Lung (tissue), 17 donors: ENCODE measurements at places on chromosomes 11 and 22. TPM values are rescaled to one million over a fixed set of nuclear protein-coding genes. Genes with fewer than 3 reads are reported as not detected.

DNA sequence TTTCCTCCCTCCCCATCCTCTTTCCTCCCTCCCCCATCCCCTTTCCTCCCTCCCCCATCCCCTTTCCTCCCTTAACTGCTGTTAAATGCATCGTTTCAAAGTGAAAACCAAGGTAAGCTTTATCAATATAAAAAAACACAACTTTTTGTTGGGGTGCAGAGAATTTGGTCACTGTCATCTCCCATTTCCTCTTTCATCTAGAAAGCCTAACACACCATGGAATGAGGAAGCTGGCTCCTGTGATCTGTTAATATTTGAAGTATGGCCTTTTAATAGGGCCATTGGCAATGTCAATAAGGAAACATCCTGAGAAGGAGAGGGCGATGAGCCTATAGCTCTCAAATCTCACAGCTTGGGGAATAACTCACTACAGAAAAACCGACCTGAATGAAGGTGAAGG is 7.0 kb downstream of the EXPH5 start:
- H3K4me1 ChIP-seq = no peaks in the 10 kb centered on the region
- no peak overlapping the region for H3K4me3 ChIP-seq
- H3K36me3 ChIP-seq = no peaks in the 10 kb centered on the region
- no peaks in the 10 kb centered on the region for H3K27me3 ChIP-seq
- H3K27ac ChIP-seq = no peak overlapping the region

- H3K27ac ChIP-seq = no peak overlapping the region
- DNase-seq = no peak
- no peak overlapping the region for H3K4me3 ChIP-seq
- H3K36me3 ChIP-seq = no peaks in the 10 kb centered on the region
- H3K4me1 ChIP-seq = no peaks in the 10 kb centered on the region
These were observed 107.7 kb upstream of the POU2AF2 start for GRCh38 chr11:111137846-111138245.

DNA sequence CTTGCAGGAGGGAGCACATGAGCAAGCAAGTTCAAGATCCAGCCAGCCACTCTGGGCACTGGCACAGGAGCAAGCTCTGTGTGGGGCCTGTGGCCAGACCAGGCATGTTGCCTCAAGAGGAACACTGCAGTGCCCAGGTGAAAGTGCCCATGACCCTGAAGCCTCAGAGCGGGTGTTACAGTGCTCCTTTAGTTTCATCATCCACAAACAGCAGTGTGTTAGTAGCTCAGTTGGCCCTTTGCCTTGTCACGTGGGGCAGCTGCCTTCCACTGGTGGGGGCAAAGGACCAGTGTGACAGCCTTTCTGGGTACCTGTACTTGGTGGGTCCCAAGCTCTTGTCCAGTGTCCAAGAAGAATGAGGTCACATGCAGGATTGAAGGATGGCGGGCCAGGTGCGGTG is 3.0 kb upstream of the EI24 start:
- no peak overlapping the region for H3K4me3 ChIP-seq
- no peaks in the 10 kb centered on the region for H3K27me3 ChIP-seq
- no peak overlapping the region for H3K27ac ChIP-seq
- H3K36me3 ChIP-seq = no peaks in the 10 kb centered on the region
- peaks cover 9% of the 10 kb centered on the region for H3K4me1 ChIP-seq

DNA sequence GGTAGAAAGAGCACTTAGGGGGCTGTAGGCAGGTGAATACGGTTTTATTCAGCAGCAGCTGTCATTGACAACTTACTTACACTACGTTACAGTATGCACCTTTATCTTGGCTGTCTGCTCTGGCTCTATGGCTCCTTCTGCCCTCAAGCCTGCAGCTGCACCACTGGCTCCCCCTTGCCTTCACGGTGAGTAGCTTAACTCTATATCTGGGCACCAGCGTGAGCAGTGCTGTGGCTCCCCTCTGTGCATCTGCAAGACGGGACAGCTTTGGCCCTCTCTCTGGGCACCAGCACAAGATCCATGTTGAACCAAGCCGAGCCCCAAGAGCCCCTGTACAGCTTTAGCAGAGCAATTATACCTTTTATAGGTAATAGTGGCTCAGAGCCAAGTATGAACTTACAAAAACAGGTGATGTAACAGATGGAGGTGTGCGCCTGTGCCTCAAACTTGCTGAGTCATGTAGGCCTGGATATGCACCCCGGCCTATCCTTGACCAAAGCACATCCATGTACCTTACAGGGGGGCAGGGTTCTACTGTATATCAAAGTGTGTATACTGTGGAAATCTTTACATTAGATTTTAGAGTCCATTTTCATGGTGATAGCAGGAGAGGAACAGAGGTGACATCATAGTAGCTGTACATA is 96.9 kb upstream of the CTSC start:
- H3K4me1 ChIP-seq = no peaks in the 10 kb centered on the region
- no peak overlapping the region for H3K27ac ChIP-seq

DNA sequence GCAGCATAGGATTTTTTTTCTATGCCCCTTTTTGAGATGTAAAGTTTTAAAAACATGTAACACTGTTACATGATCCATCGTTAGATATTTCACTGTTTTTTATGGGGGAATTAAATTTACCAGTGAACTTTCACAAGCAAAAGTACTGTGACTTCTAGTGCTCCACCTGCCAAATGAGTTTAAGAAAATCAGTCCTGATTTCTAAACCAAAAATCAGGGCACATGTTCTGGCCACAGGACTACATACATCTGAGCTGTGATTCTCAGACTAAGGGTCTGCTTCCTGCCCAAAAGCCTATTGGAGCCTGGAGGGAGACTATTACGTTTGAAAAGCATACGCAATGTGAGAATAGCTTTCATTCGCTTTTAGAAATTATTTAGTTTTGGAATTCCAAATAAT is 22.5 kb downstream of the TMPRSS13 start:
- H3K36me3 ChIP-seq = no peaks in the 10 kb centered on the region
- H3K27ac ChIP-seq = no peak overlapping the region
- DNase-seq = no peak
- H3K27me3 ChIP-seq = no peaks in the 10 kb centered on the region

DNA sequence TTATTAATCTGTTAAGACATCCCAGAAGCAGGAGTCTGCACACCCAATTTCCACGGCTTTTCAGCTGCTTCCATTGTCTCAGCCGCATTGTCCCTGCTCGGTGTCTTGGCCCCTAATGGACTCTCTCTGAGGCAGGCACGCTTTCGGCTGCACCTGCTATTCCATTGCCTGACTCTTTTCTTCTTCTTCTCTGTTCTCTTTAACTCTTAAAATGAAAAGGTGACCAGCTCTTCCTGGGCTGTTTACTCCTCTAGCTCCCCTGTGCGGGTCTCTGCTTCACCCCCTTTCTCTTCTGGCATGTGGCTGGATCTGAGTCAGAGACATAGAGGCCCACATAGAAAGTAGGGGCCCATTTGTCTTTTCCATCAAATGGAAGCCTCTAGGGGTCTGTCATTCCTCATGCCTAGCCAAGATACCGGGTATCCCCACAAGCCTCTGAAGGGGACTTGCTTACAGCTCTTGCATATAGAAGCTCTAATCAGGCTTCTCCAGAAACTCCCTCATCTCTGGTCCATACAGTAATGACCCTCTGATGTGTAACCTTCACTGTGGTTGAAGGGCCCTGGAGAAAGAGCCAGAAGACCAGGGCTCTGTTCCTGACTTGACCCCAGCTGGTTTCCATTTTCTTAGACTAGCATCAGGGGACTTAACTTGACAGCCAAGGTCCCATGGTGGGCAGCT is 243.9 kb downstream of the ST3GAL4 start:
- H3K36me3 ChIP-seq = no peaks in the 10 kb centered on the region
- H3K27ac ChIP-seq = no peak overlapping the region
- DNase-seq = no peak
- peaks cover 8% of the 10 kb centered on the region for H3K4me1 ChIP-seq

DNA sequence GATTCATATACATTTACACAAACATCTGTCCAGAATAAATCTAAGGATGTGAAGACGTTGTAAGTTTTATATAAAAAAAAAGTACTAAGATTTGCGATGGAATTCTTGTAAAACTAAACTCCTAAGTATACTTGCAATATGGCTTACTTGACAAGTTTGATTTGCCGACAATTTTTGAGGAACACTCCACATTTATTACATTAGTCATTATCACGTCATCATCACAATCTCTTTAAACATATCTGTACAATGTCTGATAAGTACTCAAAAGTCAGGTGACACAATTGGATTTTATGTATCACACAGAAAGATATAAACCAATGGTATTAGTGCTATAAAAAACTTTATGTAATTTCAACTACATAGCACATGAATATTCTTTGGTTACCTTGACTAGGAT is 30.4 kb downstream of the IMMP1L start:
- no peak overlapping the region for H3K27ac ChIP-seq
- no peak for DNase-seq
- no peaks in the 10 kb centered on the region for H3K27me3 ChIP-seq
- H3K4me1 ChIP-seq = no peaks in the 10 kb centered on the region

GRCh38 chr22:49962012-49962750 is 1.6 kb downstream of the PIM3 start:
- DNase-seq = peak; percentile 88
- H3K4me1 ChIP-seq = peaks cover 34% of the 10 kb centered on the region
- peak overlapping the region; percentile 99 for H3K4me3 ChIP-seq
- H3K27ac ChIP-seq = peak overlapping the region; percentile 92
- no peaks in the 10 kb centered on the region for H3K27me3 ChIP-seq

GRCh38 chr22:50626850-50627641 is 906 bp downstream of the ARSA start:
- H3K27ac ChIP-seq = peak overlapping the region; percentile 90
- peaks cover 13% of the 10 kb centered on the region for H3K4me1 ChIP-seq
- DNase-seq = no peak

DNA sequence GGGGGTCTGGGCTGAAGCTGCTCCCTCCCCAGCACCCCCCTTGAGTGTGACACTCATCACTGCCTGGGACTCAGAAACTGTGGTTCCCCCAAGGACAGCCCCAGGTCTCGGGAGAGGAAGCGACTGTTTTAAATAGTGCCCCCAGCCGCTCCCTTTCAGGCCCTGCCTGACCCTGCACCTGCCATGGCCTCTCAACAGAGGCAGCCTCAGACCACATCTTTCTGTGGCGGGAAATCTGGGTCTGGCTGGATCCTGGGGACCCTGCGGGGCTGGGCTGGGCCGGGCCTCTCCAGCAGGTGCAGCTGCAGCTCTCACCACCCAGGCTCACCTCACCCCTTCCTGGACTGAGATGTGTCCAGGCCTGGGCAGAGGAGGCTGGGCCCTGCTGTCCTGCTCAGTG is 3.7 kb upstream of the IGLL1 start:
- H3K4me3 ChIP-seq = no peak overlapping the region
- H3K27me3 ChIP-seq = no peaks in the 10 kb centered on the region
- no peak for DNase-seq
- H3K27ac ChIP-seq = no peak overlapping the region
- no peaks in the 10 kb centered on the region for H3K36me3 ChIP-seq
- no peaks in the 10 kb centered on the region for H3K4me1 ChIP-seq

- no peaks in the 10 kb centered on the region for H3K27me3 ChIP-seq
- no peak overlapping the region for H3K27ac ChIP-seq
- H3K4me3 ChIP-seq = no peak overlapping the region
- H3K36me3 ChIP-seq = no peaks in the 10 kb centered on the region
- no peaks in the 10 kb centered on the region for H3K4me1 ChIP-seq
- DNase-seq = no peak
These were observed 225.9 kb downstream of the BRD1 start for GRCh38 chr22:49601614-49602321.

DNA sequence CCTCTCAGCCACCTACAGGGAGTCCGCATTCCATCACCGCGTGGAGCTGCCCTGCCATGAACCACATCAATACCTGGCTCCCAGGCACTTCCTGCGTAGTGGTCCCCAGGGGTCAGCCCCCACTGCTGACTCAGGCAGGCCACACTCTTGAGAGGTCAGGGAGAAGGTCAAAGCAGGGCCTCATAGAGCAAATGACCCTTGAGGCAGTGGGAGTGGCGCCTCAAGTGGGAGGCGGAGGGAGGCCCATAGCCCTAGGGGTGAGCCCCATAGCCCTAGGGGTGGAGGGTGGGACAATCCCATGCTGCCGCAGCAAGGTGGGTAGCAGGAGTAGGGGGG is 5.0 kb downstream of the PRDX5 start:
- no peak overlapping the region for H3K4me3 ChIP-seq
- no peaks in the 10 kb centered on the region for H3K4me1 ChIP-seq
- H3K27me3 ChIP-seq = no peaks in the 10 kb centered on the region
- H3K36me3 ChIP-seq = no peaks in the 10 kb centered on the region
- no peak for DNase-seq

- no peaks in the 10 kb centered on the region for H3K27me3 ChIP-seq
- H3K36me3 ChIP-seq = no peaks in the 10 kb centered on the region
- H3K4me1 ChIP-seq = peaks cover 6% of the 10 kb centered on the region
- no peak overlapping the region for H3K27ac ChIP-seq
- peak; percentile 79 for DNase-seq
These were observed 93.4 kb upstream of the SEPTIN5 start for GRCh38 chr22:19620742-19621371.

DNA sequence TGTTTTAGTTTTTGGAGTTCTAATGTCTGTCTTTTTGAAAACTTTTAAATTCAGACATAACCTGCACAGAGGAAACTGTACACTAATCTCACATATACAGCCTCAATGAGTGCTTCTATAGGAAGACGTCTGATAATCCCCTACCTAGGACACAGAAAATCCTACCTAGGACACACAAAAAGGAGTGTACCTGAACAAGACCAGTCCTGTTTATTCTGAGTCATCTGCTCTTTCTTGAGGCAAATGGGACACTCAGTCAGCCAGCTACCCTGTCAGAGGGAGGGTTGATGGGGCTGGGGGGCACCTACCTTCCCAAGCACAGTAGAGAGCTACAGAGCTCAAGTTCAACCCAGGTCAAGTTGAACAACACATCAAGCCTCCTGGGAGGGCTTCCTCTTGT is 346.6 kb upstream of the NCAM1 start:
- H3K4me1 ChIP-seq = peaks cover 16% of the 10 kb centered on the region
- H3K4me3 ChIP-seq = no peak overlapping the region
- H3K36me3 ChIP-seq = no peaks in the 10 kb centered on the region
- H3K27ac ChIP-seq = no peak overlapping the region
- H3K27me3 ChIP-seq = no peaks in the 10 kb centered on the region
- DNase-seq = no peak

Gene JRKL
- total RNA-seq = 9.4 TPM

Gene MAJIN
- total RNA-seq = 0.55 TPM

Gene ZC3H7B
- 55.8 TPM for total RNA-seq

Gene LDHAL6A
- not detected for total RNA-seq

Gene CTSW
- 4.6 TPM for total RNA-seq

Gene TBX10
- not detected for total RNA-seq

Gene FXYD2
- 2.9 TPM for total RNA-seq

Gene HTATIP2
- 9.3 TPM for total RNA-seq
